ENCODE measurements at places on chromosomes 12 and 14.

GRCh38 chr12:102675672-102676071 lies 195.3 kb upstream of the IGF1 start:
- no peak for DNase-seq

DNA sequence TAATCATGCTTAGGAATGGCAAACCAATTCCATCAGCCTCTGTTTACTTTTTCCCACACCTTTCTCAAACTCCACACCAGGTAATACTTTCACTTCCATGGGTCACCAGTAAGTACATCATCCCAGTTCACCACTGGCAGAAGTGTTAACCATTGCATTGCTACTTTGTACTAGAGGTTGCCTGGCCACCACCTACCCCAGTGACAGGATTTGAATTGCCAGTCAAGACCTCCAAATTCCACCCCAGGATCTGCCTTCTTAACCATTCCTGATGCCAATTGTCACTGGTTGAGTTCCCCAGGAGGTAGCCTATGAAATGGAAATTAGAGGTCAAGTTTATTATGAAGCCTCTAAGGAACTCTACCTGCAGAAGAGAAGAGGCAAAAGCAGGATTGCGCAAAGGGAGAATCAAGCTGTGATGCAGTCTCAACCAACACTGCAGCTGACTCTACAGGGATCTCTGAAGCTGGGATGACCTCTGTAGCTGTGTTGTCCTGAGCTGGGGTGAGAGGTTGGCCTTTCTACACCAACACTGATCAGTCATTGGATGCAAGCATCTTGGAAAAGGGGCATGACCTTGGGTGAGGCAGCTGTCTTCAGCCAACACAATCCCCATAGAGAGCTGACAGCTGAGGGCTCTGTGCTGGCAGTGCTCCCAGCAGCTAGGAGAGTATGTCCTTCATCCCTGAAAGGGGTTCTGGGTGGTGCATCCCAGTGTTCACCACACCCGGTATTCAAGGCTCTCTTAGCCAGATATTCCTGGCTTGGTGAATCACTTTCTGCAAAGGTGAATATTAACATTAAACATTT lies 37.0 kb upstream of the HMGA2 start:
- no peak for DNase-seq

- DNase-seq, result no peak
Observed at GRCh38 chr12:92421701-92422100, 276.1 kb upstream of the BTG1 start.

DNA sequence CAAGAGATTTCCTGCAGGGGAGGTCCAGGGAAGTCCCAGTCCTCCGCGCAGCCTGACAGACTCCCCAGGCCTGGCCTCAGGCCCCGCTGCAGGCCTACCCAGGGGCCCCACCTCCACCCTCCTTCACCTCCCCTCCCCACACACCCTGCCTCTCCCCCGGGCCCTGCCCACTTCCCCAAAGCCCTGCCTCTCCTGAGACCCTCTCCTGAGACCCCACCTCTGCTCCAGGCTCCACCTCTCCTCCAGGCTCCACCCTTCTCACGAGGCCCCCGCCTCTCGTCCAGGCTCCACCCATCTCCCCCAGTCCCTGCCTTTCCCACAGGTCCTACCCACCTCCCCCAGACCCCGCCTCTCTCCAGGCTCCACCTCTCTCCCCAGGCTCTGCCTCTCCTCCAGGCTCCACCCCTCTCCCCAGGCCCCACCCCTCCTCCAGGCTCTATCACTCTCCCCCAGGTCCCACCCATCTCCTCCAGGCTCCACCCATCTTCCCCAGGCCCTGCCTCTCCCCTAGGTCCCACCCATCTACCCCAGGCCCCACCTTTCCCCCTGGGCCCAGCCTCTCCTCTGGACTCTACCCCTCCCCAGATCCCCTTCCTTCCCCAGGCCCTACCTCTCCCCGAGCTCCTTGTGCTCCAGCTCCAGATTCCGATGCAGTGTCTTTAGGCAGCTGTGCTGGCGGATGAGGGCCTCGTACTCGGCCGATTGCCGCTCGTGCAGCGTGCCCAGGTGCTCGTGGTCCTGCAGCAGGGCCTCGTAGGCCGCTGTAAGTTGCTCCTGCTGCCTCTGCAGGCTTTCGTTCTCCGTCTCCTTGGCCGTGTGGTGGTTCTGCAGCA lies 58.8 kb upstream of the GPR68 start:
- peak; percentile 64 for DNase-seq

- no peak for DNase-seq
Observed at GRCh38 chr14:74572726-74573301, 39.2 kb downstream of the LTBP2 start.

DNA sequence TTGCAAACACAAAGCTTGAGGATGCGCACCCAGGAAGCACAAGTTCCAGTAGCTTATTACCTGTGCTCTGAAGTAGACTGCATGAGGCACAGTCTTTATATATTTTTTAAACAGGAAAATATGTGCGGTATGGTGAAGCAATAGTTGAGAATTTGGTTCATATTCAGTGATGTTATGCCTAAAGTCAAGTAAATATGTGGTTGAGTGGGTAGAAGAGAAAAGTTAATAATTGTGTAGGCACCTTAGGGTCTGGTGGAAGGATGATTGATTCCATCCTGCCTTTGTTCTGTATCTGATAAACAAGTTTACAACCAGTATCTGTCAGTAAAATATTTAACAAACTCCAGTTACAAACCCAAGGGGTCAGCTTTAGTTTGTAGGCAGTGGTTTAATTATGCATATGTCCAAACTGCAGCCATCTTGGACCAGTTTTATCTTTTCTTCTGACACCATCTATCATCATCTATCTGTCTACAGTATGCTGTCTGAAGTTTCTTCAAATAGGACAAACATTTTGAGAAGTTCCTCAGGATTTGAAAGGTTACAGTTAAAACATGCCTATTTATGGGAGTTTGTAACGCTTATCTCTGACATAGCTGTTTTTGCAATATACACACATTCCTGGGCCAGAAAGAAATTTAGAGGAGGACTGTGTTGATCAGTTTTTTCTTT lies 10.8 kb downstream of the SINHCAF start:
- no peak for DNase-seq

- DNase-seq, result no peak
Observed at GRCh38 chr14:88505621-88506020, 49.2 kb downstream of the PTPN21 start.

- DNase-seq, result no peak
Observed at GRCh38 chr12:71007781-71008404, 87.4 kb upstream of the PTPRR start.

DNA sequence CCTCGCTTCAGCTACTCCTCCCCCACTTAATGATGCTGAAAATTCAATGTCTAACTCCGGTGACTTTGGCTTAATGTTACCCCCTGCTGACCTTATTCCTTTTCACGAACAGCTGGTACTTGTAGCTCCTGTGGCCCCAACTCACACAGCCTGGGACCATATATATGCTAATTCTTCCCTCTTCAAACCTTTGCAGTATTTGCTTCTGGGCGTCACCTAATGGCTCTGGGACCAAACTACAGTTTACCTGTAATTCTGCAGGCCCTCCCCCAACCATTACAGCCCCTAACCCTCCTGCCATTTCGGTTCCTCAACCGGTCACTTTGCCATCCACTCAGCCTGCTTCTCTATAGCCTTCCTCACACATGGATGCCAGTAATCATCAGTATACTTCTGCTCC lies 29.6 kb upstream of the C12orf75 start:
- DNase-seq, result no peak

- DNase-seq, result no peak
Observed at GRCh38 chr12:64735442-64735841, 23.8 kb downstream of the GNS start.

DNA sequence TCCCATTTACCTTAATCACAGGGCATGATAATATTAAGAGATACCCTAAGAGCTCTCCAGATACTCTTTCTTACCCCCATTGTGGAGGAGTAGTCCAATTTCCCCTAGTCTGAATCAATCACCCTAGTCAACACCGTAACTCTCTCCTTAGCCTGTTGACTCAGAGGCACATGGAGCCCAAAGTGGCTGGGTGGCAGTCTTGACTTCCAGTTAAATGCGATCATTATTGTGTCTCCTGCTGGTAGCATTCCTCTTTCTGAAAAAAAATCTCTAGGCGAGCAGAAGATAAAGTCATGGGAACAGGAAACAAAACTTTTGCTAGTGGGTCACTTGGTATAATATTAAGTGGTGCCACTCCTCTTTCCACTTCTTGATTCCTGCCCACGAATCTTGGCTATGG lies 46.4 kb downstream of the EMP1 start:
- DNase-seq, result no peak

- no peak for DNase-seq
Observed at GRCh38 chr14:103533999-103534575, 5.1 kb downstream of the TRMT61A start.

DNA sequence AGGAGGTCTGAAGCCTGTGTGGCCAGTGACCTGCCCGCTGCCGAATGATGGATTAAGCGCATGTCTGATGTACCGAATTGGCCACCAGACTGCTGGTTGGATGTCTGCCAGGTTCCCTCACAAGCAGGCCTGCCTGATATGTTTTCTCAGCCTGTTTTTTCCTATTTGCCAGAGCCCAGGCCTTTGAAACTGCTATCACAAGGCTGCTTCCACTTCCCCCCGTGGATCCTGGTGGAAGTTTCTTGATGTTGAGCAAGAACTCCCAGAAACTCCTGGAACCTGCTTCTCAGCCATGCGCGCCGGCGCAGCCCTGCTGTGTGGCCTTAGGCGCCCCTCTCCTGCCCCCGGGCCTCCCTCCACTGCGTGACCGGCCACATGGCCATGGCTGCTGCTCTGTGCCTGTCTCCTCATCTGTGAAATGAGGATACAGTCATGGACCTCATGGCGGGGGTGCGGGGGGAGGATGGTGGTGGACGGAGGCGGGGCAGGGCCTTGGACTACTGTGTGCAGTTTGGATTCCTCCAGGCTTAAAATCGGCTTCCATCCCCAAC lies 56.6 kb downstream of the CALM1 start:
- no peak for DNase-seq

DNA sequence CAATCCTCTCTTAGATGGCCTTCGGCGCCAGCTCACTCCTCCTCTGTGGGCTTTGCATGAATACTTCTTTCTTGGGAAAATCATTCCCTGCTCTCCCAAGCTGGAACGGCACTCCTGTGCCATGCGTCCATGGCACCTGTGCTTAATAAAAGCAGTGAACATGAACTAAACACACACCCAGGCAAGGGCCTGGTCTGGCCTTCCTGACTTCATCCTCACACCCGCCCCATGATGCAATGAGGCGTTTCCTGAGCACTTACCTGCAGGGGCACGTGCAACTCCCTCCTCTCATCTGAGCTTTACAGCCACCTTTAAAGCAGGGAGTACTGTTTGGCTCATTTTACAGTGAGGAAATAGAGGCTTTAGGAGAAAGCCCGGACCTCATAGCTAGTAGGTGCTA lies 219.8 kb downstream of the SLC41A2 start:
- no peak for DNase-seq

- DNase-seq, result no peak
Observed at GRCh38 chr12:49524660-49525324, 14.0 kb upstream of the KCNH3 start.

- DNase-seq, result no peak
Observed at GRCh38 chr12:47988073-47989022, 15.9 kb downstream of the COL2A1 start.
